ENCODE measurements at places on chromosomes 6 and 20.

- no peak for DNase-seq
These were observed 6.3 kb upstream of the RNF144B start for GRCh38 chr6:18380851-18381250.

GRCh38 chr20:46325789-46326188 is 17.5 kb upstream of the CDH22 start:
- DNase-seq, result no peak

GRCh38 chr20:13223736-13224520 is 2.9 kb downstream of the ISM1 start:
- no peak for DNase-seq

GRCh38 chr6:27318973-27319372 is 6.9 kb upstream of the POM121L2 start:
- DNase-seq, result no peak

DNA sequence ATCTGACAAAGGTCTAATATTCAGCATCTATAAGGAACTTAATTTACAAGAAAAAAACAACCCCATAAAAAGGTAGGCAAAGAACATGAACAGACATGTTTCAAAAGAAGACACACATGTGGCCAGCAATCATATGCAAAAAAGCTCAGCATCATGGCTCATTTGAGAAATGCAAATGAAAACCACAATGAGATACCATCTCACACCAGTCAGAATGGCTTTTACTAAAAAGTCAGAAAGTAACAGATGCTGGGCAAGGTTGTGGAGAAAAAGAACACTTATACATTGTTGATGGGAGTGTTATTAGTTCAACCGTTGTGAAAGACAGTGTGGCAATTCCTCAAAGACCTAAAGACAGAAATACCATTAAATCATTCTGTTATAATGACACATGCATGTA is 289.9 kb upstream of the MMS22L start:
- DNase-seq, result no peak

All from ascending aorta (tissue), 2 donors.